ENCODE measurements at places on chromosomes 4 and X.
A peak's percentile ranks its signal among the peaks of the same experiment; 100 is the strongest.

DNA sequence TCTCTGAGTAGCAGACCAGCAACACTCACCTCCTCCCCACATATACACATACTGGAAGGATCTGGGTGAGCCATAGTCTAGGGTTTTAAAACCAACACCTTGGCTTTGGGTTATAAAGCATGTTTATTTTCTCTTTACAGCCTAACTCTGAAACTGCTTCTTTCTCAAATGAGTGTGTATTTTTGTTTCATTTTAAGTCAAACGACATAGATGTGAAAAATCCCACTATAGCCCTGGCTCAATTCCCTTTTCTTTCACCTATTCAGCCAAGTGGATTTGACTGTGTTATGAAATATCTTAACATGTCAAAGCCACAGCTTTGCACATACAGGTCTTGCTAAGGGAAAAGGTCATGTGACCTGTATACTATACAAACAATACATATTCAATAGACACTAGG lies 13.8 kb downstream of the NEXMIF start:
- no peak for DNase-seq

GRCh38 chr4:78749258-78749971 lies 26.7 kb upstream of the BMP2K start:
- no peak for DNase-seq

- no peak for DNase-seq
Measured at GRCh38 chrX:32599156-32599555, 612.2 kb downstream of the DMD start.

DNA sequence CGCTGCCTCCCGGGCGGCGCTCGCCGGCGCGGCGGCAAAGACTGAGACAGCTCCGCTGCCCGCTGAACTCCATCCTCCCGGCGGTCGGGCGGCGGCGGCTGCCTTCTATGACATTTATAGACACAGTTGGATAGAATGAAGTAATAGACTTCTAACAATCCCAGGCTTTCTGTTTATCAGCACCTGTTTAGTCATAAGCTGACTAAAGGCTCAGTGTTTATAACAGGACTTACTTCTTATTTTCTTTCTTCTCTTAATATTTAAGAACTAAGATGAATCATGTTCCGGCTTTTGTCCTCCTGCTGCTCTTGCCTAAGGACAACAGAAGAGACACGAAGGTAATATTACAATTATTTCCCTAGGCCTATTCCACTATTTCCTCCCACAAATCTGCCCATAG lies 3.9 kb downstream of the ARL13A start:
- no peak for DNase-seq

DNA sequence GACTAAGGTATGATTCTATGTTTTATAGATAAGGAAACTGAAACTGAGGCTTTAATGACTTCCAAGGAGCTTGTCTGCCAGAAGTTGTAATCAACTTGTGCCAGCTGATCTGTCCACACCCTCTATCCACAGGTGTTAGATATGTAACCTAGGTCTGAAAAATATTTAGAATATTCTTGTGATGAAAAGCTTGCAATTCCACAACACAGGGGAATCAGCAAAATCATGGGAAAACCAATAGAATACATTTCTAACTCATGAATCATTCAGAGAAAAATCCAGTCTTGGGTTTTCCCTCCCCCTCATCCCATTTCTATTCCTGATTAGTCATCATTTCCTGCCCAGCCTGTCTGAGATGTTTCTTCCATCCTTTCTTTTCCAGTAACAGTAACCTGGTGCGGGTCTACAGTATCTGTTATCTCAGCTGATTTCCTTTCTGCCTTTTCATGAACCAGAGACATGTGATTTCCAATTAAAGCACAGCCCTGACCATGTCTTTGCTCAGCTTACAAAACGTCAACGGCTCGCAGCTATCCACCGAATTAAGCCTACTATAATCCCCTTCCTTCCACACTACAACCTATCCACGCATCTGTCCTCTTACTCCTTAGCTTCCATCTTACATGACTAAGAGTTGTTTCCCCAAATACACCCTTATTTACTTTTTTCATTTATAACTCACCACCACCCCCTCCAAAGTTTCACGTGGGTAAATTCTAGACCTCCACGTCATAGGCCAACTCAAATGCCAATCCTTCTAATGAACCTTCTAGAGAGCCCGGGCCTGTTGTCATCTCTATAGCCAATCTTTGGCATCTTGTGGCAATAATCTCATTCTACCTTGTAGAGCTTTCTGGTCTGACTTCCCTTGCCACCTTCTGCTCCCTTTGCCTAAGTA lies 961 bp upstream of the NOCT start:
- peak; percentile 91 for DNase-seq

DNA sequence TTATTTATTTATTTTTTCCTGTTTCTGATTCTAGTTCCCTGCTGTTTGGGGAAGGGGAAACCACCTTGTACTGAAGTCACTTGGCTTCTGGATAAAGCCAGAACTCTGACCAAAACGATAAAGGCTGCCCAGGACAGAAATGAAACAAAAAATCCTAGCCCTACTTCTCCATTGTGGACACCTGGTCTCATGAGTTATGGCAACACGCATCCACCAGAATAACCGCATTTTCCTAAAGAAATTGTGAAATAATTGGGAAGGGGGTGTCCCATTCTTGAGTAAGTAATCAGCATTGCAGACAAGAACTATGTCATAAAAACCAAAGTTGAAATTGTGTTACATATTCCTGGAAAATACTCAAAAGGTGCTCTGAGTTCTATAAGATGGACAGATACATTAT lies 42.1 kb downstream of the SLC9A7 start:
- DNase-seq: no peak

GRCh38 chr4:83618431-83618830 lies 82.5 kb downstream of the GPAT3 start:
- peak; percentile 74 for DNase-seq

DNA sequence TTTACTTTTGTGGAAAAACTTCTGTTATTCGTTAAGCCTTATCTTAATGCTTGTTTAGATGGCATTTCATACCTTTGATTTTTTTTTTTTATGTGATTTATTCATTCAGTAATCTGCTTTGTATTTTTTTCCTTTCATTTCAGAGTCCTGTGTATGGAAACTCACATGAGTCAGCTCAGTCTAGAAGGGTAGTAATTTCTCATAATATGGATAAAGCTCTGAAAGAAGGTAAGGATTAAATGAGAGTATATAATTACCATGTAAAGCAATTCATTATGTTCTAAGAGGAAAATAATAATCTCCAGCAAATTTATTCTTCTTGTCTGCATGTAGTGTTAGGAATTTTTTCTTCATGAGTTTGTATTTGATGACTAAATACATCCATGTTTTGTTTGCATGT lies 37.8 kb downstream of the SNX25 start:
- no peak for DNase-seq

- peak; percentile 63 for DNase-seq
Measured at GRCh38 chr4:14196131-14196530, 568.6 kb upstream of the BOD1L1 start.

DNA sequence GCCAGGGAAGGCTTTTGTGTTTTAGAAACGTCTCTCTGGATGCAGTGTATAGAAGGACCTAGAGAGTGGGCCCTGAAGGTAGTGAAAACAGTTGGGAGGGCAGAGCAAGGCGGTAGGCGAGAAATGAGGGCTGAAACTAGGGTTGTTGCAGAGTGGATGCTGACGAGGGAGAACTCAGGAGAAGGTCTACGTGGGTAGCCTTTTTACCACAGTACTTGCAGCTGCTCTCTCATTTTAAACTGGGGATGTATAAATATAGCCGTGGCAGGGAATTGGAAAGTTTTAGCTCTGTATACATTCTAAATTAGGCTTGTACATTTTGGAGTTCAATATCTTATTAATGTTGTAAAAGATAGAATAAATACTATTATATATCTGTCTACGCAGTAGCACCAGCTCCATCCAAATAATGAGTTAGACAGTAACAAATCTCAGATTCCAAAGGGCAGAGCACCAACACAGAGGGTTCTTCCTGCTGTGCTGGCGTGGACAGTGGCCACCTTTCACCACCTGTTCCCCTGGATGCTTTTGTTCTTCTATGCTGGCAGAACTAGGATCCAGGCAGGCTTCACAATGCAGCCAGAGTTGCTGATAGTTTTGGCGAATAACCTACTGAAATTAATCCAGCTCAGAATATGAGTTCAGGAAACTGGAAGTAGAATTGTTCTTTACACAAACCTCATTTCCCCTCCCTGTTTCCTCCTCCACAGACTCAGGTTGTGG lies 31.7 kb downstream of the CCNG2 start:
- DNase-seq: no peak

GRCh38 chrX:39337451-39337850 lies 536.2 kb downstream of the MID1IP1 start:
- DNase-seq: no peak

DNA sequence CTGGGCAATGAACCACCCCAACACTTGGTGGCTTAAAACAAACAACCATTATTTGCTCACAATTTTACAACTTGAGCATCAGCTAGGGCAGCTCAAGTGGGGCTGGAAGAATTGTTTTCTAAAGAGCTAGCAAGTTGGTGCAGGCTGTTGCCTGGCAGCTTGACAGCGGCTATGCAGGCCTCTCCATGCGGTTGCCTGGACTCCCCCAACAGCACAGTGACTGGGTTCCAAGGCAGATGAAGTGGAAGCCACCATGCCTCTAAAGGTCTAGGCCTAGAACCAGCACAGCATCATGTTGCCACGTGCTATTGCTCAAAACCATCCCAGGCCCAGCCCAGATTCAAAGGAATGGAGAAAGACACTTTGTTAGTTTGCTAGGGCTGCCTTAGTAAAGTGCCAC lies 114.8 kb downstream of the BCOR start:
- no peak for DNase-seq

DNA sequence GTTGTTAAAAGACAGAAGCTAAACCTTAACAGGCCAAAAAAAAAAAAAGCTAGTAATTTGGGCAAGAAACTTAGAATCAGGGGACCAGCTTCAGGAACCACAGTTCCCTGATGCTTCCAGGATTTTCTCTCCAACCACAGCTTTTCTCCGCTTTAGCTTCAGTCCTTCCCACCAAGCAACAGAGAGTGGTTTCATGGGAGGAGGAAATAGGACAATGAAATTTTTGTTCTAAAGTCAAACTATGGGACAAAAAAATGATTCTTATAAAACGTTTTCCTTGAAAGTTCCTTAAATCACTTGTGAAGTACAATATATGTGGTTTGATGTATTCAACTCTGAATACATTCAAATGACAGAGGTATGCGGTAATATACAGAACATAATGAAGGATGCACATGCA lies 71.0 kb upstream of the DHX15 start:
- DNase-seq: no peak

DNA sequence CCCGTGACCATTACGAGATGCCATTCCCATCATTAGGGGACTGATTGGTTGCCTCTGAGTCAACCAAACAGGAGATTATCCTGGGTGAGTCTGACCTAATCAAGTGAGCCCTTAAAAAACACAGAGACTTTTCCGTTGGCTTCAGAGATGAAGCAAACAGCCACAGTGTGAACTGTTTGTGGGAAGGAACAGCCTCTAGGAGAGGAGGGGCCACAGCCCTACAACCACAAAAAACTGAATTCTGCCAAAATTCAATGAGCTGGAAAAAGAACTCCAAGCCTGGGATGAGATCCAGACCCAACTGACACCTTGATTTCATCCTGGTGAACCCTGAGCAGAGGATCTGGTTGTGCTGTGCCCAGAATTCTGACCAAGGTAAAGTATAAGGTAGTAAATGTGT lies 31.3 kb upstream of the TBL1X start:
- DNase-seq: peak; percentile 38

DNA sequence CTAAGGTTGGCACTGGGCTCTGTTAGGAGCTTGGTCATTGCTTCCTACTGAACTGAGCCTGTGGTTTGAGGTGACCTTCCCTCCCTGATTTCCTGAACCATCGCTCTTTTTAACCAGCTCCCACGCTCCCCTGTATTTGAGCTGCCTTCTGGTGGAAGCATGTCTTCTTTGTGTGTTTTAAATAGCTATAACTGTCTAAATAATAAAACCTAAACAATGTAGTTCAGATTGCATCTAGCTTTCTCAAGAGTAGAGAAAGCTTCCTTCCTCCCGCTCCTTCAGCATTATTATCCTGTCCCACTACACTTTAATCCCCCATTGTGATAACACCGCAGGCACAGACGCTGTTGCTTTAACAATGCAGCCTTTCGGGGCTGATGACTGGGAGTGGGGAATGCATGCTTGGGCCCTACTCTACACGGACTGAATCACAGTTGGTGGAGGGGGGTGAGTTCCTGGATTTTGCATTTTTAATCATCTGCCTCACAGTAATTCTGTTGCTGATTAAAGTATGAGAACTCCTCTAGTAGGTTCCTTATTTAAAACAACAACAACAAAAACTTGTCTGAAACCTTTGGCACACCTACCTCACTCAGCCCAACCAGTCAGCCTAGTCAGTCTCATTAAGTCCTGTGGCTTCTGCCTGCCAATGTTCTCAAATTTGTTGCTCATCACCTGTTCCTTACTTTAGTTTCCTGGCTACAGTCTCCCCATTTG lies 6.6 kb downstream of the SMS start:
- peak; percentile 40 for DNase-seq

- DNase-seq: no peak
Measured at GRCh38 chr4:161254375-161254774, 909.4 kb downstream of the FSTL5 start.

DNA sequence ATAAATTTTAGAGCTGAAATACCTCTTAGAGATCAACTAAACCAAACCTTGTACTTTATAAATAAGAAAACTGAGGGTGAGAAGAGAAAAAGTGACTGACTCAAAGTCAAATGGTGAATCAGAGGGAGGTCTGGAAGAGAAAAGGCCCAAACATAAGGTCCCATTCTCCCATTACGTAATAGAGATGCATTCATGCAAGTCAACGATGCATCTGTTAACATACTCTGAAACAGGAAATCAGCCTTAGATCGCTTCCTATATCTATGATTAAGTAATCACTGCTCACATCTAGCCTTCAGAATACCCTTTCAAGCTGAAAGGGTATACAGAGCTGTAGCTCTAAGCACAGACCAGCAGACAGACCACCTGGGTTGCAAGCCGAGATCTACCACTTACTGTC lies 6.5 kb downstream of the RNF150 start:
- DNase-seq: no peak

GRCh38 chr4:165464813-165465381 lies 86.1 kb downstream of the CPE start:
- DNase-seq: peak; percentile 16
